ENCODE measurements at places on chromosomes 7 and 10.

- DNase-seq = no peak
Observed at GRCh38 chr10:77922566-77923179, 3.9 kb downstream of the DLG5 start.

GRCh38 chr10:14010101-14010558, 320.6 kb downstream of the FRMD4A start:
- no peak for DNase-seq

DNA sequence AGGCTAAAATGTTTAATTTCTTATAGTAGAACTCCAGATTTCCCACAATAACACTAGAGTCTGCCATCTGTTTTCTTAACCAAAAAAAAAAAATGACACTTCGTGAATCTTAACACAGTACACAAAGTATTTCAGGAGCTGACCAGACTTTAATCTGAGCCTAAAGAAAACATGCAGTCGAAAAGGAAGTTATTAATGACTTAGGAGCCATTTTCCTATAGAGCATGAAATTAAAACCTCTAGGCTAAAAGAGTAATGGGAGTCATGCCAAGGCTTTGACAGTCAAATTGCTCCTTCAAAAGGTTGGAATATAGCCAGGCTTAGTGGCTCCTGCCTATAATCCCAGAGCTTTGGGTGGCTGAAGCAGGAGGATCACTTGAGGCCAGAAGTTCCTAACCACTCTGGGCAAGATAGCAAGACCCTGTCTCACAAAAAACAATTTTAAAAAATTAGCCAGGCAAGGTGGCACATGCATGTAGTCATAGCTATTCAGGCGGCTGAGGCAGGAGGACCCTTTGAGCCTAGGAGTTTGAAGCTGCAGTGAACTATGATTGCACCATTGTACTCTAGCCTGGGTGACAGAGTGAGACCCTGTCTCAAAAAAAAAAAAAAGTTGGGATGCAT, 13.6 kb downstream of the MICU1 start:
- DNase-seq = no peak

DNA sequence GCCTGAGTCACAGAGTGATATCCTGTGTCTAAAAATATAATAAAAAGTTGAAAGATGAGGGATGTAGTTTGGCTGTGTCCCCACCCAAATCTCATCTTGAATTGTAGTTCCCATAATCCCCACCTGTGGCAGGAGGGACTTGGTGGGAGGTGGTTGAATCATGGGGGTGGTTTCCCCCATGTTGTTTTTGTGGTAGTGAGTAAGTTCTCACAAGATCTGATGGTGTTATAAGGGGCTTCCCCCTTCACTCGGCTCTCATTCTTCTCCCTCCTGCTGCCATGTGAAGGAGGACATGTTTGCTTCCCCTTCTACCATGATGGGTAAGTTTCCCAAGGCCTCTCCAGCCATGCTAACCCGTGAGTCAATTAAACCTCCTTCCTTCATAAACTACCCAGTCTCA, 25.1 kb upstream of the UBE3C start:
- no peak for DNase-seq

DNA sequence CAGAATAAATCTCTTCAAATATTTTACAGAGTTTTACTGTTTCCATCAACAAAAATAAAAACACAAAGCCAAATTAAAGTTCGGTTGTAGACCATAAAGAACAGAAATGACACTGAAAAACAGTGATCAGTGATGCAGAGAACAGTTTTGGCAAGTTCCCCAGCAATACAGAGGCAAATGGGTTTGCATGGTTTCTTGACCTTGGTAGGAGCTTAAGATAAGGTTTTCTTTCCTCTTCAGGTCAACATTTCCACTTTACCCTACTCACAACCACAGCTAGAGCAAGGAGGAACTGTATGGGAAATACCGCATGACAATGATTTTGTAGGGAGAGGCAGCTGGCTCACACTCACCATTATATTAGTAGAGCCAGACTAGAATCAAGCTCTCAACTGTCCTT, 199.5 kb downstream of the SH2D4B start:
- DNase-seq = no peak

DNA sequence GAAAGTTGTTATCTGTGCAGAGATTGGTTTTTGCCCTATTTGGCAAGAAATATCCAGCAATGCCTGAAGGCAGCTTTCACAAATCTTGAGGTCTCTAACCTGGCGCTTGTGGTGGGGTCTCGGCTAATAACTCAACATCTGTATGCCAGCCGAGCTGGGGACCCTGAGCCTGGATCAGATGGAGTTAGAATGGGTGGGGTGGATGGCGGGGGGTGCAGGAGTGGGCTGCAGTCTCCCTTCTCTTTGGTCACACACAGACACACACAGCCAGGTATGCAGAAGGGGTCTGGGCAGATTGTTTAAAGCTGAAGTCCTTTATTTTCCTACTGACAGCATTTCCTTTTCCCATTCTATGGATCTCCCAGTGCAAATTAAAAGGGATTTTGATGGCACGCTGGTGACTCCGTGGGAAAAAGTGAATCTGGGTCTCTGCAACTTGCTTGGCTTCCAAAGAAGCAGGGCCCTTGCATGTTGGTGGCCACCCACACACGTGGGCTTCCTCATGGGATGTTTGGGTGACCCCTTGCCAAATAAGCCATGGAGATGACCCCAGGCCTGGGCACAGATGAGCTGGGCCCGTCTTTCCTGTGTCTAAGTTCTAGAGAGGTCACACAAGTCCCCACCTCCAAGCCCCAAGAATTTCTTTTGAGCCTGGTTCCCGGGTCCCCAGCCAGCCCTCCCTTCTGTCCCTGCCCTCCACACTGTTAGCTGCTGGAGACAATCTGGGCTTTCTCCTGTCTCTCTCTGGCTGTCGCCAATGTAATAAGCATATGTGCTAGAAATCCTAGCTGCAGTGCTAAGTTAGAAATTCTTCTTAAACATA, 39.9 kb upstream of the EMX2 start:
- DNase-seq = no peak

GRCh38 chr10:120555436-120555835, 98.4 kb downstream of the PLPP4 start:
- DNase-seq = no peak

DNA sequence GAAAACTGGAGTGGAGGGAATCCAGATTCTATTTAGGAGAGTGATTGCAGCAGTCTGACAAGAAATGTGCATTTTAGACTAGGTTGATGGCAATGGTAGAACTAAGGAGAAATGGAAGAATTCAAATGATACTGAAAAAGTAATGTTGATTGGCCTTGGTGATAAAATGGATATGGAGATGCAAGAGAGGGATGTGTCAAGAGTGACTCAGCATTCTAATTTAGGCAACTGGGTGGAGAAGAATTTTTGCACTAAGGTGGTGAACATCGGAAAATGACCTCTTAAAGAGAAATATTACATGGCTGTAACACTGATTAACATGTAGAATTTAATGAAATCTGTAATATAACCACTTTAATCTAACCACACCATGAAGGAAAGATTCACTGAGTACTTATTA, 806.5 kb downstream of the PHTF2 start:
- DNase-seq = no peak

DNA sequence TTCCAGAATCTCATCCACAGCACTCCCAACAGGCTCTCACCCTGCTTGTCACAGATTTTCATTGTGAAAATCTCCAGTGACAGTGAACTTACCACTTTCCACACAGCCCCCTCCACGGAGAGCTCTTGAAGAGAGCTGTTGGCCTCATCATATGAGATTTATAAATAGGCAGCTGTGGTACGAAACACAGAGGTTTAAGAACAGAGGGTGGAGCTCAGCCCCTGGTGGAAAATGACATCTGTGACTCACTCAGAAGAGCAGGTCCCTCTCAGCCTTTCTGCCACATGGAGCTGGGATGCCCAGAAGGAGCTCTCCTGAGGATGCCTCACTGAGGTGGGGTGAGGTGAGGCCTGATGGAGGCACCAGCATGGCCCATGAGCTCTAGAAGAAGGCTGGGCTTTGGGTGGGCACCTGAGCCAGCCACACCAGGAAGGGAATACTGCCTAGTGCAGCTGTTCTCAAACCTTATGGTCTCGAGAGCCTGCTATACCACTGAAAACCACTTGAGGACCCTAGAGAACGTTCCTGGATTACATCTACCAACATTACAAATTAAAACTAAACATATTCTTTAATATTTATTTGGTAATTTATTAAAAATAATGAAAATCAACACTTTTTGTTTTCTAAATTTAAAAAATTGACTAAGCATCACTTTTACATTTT, 25.8 kb upstream of the EEPD1 start:
- DNase-seq = no peak

GRCh38 chr10:119253433-119254174, 46.2 kb downstream of the GRK5 start:
- DNase-seq = no peak

DNA sequence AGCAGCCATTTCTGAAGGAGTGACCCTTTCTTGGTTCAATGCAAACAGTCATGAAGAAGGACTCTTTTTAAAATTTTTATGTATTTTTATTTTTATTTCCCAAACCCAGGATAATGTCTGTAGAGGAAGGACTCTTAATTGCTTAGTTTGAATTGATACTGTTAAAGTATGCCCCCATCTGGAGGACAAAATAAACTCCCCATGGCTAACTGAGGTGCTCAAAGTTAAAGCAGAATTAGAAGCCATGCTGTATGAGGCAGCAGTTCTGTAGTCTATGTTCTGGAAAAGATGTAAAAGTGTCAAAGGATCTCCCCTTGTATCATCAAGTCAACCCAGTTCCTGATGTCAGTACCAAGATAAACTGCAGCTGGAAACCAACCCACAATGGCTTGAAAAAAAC, 617.9 kb upstream of the GRM3 start:
- DNase-seq = no peak

- DNase-seq = no peak
Observed at GRCh38 chr7:98810153-98810802, 59.5 kb downstream of the TMEM130 start.

DNA sequence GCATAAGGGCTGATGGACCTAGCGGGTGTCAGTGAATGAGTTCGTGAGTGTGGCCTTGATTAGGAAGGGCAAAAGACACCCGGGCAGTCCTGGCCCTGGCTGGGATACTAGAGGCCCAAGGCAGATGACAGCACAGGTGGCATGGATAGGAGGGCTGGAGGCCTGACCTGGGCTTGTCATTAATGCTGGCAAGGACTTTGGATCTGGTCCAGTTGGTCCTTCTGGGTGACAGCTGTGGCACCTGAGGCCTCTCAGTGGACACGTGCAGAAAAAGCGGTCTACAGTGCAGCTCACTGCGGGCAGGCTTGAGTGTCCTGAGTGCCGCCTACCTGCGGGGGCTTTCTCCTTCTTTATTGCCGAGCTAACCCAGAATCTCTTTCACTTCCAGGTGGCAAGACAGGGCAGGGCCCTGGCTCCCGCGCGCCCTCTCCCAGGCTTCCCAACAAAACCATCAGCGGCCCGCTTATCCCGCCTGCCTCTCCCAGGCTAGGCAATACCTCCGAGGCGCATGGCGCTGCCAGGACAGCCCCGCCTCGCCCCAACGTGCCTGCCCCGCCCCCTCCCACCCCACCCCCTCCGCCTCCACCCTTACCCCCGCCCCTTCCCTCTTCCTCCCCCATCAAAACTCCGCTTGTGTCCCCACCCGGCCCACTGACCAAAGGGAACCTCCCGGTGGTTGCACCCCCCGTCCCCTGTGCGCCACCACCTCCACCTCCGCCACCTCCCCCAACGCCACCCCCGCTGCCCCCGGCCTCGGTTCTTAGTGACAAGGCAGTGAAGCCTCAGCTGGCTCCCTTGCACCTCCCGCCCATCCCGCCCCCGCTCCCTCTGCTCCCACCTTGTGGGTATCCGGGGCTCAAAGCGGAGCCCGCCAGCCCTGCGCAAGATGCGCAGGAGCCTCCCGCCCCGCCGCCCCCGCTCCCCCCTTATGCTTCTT, 77.4 kb downstream of the WIPF3 start:
- no peak for DNase-seq

DNA sequence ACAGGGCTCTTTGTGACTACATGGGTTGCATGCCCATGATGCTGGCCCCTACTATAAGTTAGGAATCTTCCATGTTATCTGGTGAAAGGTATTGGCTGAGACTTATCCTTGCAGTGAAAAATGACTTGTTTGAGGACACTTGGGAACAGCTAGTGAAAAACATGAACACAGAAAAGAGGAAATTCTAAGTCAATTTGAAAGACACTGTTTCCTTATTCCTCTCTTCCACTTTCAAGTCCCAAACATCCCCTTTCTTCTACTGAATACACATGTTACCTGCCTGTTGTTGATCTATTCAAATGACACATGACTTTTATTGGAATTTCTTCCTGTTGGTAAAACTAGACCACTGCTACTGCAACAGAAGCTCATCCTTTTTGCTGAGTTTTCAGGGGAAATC, 29.5 kb upstream of the PRKCQ start:
- no peak for DNase-seq

DNA sequence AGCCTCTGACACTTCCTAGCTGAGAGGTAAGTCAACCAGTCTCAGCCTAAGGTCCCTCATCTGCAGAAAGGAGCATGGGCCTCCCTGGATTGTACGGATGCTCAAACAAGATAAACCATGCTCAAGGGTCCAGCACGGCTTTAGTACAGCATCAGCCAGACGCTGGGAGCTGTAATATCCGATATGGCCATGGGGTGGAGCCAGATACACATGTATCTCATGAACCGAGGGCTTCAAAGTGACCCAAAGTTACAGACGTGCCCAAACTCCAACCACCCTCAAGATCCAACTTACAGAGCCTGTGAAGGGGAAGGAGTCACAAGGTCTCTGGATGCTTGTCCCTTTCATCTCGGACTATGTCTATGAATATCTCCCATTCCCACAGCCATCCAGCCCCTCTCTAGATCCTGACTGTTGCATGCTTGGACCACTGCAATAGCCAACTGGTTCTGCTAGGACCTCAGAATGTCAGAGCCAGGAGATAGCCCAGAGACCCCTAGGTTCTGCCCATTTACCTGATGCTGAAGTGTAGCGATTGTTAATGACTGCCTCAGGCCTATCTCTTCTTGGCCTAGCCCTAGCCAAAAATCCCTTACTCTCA, 142.4 kb downstream of the SH3PXD2A start:
- DNase-seq = peak; percentile 59

DNA sequence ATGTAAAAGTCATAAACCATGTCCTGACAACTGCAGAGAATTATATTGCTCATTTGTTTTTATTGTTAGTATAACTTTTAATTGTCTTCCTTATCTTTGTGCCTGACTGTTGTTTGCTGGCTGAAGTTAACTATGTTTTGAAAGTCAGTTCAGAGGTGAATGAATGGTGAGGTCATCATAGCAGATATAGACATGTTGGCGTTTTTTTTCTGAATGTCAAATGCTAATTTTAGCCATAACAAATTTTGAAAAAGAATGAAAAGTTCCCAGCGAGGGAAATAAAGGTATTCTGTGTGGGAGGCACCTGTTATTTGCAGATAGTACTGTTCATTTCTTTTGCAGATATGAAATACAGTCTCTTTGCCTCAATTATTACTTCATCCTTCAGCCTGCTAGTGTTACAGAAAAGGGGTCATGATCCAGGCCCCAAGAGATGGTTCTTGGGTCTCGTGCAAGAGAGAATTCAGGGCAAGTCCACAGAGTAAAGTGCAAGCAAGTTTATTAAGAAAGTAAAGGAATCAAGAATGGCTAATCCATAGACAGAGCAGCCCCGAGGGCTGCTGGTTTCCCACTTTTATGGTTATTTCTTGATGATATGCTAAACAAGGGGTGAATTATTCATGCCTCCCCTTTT, 96.5 kb downstream of the CAMK1D start:
- no peak for DNase-seq

- no peak for DNase-seq
Observed at GRCh38 chr7:74498996-74499834, 45.5 kb downstream of the GTF2IRD1 start.

GRCh38 chr10:84256510-84257342, 11.9 kb downstream of the RGR start:
- DNase-seq = no peak

Measured in GM12892 (cell line).